ENCODE measurements at places on chromosomes 12 and 14. TPM values are rescaled to one million over a fixed set of nuclear protein-coding genes. Genes with fewer than 3 reads are reported as not detected.

The KCNA5 gene
- 1.5 TPM for total RNA-seq

The TOGARAM1 gene
- 15.2 TPM for total RNA-seq

The RTL1 gene
- not detected for total RNA-seq

The RASSF9 gene
- 11.5 TPM for total RNA-seq

DNA sequence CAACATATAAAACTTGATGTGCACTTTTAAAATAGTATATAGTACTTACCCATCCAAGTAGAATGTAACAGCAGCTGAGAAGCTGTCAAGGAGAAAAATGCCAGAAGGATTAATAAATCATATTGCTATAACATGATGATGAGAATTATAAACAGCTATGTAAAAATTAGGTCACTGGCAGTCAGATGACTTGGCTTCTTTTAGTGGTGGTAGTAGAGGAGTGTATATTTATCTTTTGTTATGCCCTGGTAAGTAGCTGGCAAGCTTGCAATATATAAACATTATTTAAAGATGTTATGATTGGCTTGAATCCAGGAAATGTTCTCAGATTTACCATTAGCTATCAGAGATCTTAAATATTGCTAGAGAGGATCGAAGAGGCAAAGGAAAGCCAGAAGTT, 471.0 kb upstream of the MGAT4C start:
- no peak overlapping the region for H3K4me3 ChIP-seq
- H3K27me3 ChIP-seq = no peaks in the 10 kb centered on the region
- no peak overlapping the region for H3K27ac ChIP-seq
- H3K4me1 ChIP-seq = no peaks in the 10 kb centered on the region
- H3K36me3 ChIP-seq = no peaks in the 10 kb centered on the region
- no peak for DNase-seq

- DNase-seq = no peak
- H3K27ac ChIP-seq = no peak overlapping the region
- H3K4me3 ChIP-seq = no peak overlapping the region
Measured at GRCh38 chr12:30858471-30858870, 68.1 kb upstream of the TSPAN11 start.

GRCh38 chr14:87600240-87600639, 392.7 kb downstream of the GALC start:
- H3K4me3 ChIP-seq = no peak overlapping the region
- H3K27me3 ChIP-seq = no peaks in the 10 kb centered on the region
- H3K27ac ChIP-seq = no peak overlapping the region

- no peaks in the 10 kb centered on the region for H3K27me3 ChIP-seq
- no peak overlapping the region for H3K27ac ChIP-seq
Measured at GRCh38 chr14:31619440-31619839, 58.2 kb downstream of the NUBPL start.

GRCh38 chr12:1064317-1064716, 73.3 kb downstream of the ERC1 start:
- H3K27ac ChIP-seq = no peak overlapping the region
- H3K27me3 ChIP-seq = no peaks in the 10 kb centered on the region
- no peak for DNase-seq
- no peaks in the 10 kb centered on the region for H3K4me1 ChIP-seq
- peaks cover 13% of the 10 kb centered on the region for H3K36me3 ChIP-seq

- no peaks in the 10 kb centered on the region for H3K27me3 ChIP-seq
- H3K36me3 ChIP-seq = peaks cover 7% of the 10 kb centered on the region
- H3K27ac ChIP-seq = peak overlapping the region; percentile 76
- DNase-seq = no peak
Measured at GRCh38 chr12:109951136-109951535, 45.0 kb downstream of the GIT2 start.

DNA sequence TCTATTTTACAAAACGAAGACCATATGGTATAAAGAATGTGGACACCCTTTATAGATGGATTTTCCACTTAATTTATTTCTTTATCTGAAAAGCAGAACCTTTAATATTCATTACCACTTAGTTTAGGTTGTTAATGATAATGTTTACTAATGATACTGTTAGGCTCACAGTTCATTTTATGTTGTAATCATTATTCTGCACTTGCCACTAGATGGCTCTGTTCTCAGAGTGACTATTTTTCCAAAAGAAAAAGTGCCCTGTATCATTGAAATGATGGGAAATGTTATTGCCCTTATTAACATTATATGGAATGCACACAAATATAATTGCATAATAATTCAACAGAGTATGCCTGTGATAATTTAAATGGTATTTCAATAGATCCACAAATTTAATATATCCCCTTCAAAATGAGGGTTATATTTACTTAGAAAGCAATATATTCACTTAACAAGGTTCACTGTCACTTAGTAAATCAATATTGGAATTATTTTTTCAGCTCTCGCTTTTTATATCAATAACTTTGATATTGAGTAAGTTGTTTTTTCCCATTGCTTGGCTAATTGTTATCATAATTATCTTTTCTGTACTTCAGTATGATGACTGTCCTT, 95.7 kb downstream of the PDE3A start:
- H3K36me3 ChIP-seq = no peaks in the 10 kb centered on the region
- no peak for DNase-seq
- no peak overlapping the region for H3K4me3 ChIP-seq
- H3K27me3 ChIP-seq = no peaks in the 10 kb centered on the region
- H3K27ac ChIP-seq = no peak overlapping the region

DNA sequence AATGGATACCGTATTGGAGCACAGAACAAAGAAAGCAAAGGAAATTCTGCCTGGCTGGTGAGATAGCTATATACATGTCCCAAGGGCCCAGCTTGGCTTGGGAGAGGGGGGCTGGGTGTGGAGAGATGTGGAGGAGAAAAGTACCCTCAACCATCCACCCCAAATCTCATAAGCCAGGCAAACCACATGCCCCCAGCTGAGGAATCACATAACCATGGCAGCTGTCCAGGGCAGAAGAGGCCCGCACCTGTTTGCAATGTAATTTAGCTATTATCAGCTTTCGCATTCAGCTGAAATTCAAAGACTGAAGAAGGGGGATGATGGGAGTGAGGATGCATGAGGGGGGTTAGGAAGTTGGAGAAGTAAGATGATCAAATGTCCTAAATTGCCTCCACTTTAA, 196.1 kb downstream of the TBX5 start:
- H3K27ac ChIP-seq = no peak overlapping the region
- no peaks in the 10 kb centered on the region for H3K36me3 ChIP-seq
